ENCODE measurements at places on chromosomes 12 and 14. TPM values are rescaled to one million over a fixed set of nuclear protein-coding genes. Genes with fewer than 3 reads are reported as not detected.

The ACSM4 gene
- not detected for polyA plus RNA-seq

The DACT1 gene
- polyA plus RNA-seq, result 35.5 TPM

The PDE3A gene
- polyA plus RNA-seq, result 25.4 TPM

The ARF3 gene
- 153 TPM for polyA plus RNA-seq

The RDH12 gene
- polyA plus RNA-seq, result 0.26 TPM

The TAS2R13 gene
- polyA plus RNA-seq, result not detected

The CD163L1 gene
- polyA plus RNA-seq, result 1.6 TPM

The GTF2H3 gene
- polyA plus RNA-seq, result 35.0 TPM

The ST8SIA1 gene
- polyA plus RNA-seq, result 5.7 TPM

The TMEM132D gene
- 1.1 TPM for polyA plus RNA-seq

The TMEM253 gene
- polyA plus RNA-seq, result 0.83 TPM

The CMKLR1 gene
- 5.4 TPM for polyA plus RNA-seq

The C14orf180 gene
- 0.07 TPM for polyA plus RNA-seq

The RNFT2 gene
- 6.4 TPM for polyA plus RNA-seq

The LMNTD1 gene
- polyA plus RNA-seq, result not detected

The LMO3 gene
- polyA plus RNA-seq, result 2.6 TPM

The PGAM5 gene
- 17.0 TPM for polyA plus RNA-seq

The LIMA1 gene
- polyA plus RNA-seq, result 90.8 TPM

The PRKD1 gene
- polyA plus RNA-seq, result 31.3 TPM

The TMEM260 gene
- polyA plus RNA-seq, result 30.6 TPM

The DAAM1 gene
- polyA plus RNA-seq, result 64.8 TPM

The PRH2 gene
- polyA plus RNA-seq, result 0.48 TPM

The KRT86 gene
- polyA plus RNA-seq, result not detected

The BBOF1 gene
- polyA plus RNA-seq, result 16.1 TPM

The RNF212B gene
- 1.4 TPM for polyA plus RNA-seq

The ZNF891 gene
- polyA plus RNA-seq, result 3.2 TPM

The BCL7A gene
- polyA plus RNA-seq, result 35.7 TPM

The ALKBH1 gene
- 17.8 TPM for polyA plus RNA-seq

The HSPB8 gene
- polyA plus RNA-seq, result 7.5 TPM

The PTPRQ gene
- 21.9 TPM for polyA plus RNA-seq

The ACTR6 gene
- 37.6 TPM for polyA plus RNA-seq

The LYZ gene
- 21.5 TPM for polyA plus RNA-seq

The CTSG gene
- 0.18 TPM for polyA plus RNA-seq

The MMAB gene
- 33.6 TPM for polyA plus RNA-seq

The POTEM gene
- not detected for polyA plus RNA-seq

The AMIGO2 gene
- 43.4 TPM for polyA plus RNA-seq

The RPL10L gene
- 0.32 TPM for polyA plus RNA-seq

The ARHGDIB gene
- polyA plus RNA-seq, result 55.9 TPM

The INF2 gene
- 38.1 TPM for polyA plus RNA-seq

The ZNF605 gene
- 25.8 TPM for polyA plus RNA-seq

The KCNA5 gene
- 1.8 TPM for polyA plus RNA-seq

The AKAP6 gene
- polyA plus RNA-seq, result 2.0 TPM
